Tongue (tissue), 3 donors: ENCODE measurements at places on chromosomes 6 and 20. TPM values are rescaled to one million over a fixed set of nuclear protein-coding genes. Genes with fewer than 3 reads are reported as not detected.

GRCh38 chr20:51275826-51276225 is 252.9 kb upstream of the KCNG1 start:
- DNase-seq, result no peak

DNA sequence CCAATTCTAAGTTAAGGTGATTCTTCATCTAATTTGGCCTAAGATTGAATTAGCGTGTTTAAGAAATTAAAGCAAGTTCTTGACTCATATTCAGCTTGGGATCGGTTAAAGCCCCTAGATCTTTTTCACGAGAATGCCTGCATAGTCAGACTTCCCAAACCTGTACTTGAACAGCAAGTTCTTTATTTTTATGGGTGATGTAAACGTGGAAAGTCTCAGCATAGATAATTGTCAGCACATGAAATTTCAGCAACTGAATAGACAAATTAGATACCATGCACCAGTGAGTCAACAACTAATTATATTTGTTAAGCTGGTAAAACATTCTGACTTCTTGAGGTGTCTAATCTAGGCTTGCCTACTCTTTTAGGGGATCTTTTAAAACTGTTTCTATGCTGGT is 183.1 kb upstream of the TNFAIP3 start:
- DNase-seq, result no peak

- DNase-seq, result no peak
These were observed 38.0 kb downstream of the COL12A1 start for GRCh38 chr6:75167851-75168250.

- DNase-seq, result no peak
These were observed 195.0 kb downstream of the CD83 start for GRCh38 chr6:14312587-14312986.

DNA sequence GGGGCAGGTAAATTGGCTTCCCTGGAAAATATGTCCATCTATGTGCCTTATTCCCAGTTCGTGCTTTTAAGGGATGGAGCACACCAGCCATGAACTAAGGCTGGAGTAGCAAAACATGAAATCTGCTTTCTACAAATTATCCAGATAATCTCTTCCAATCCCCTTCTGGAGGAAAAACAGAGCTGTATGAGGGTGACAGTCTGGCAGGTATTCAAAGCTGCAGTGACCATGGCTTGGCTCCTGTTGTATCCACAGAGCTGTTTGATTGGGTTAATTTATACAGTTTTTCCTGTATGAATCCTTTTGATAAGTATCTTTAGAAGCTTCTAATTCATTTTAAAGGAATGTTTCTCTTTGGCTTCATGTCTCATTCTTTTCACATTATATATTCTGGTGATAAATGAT is 144.4 kb downstream of the AIG1 start:
- DNase-seq, result no peak

GRCh38 chr20:4795394-4795793 is 73.7 kb downstream of the PRND start:
- DNase-seq, result no peak

- no peak for DNase-seq
These were observed 41.3 kb upstream of the HFE start for GRCh38 chr6:26045928-26046368.

GRCh38 chr6:90288404-90288803 is 8.2 kb downstream of the BACH2 start:
- DNase-seq, result no peak

DNA sequence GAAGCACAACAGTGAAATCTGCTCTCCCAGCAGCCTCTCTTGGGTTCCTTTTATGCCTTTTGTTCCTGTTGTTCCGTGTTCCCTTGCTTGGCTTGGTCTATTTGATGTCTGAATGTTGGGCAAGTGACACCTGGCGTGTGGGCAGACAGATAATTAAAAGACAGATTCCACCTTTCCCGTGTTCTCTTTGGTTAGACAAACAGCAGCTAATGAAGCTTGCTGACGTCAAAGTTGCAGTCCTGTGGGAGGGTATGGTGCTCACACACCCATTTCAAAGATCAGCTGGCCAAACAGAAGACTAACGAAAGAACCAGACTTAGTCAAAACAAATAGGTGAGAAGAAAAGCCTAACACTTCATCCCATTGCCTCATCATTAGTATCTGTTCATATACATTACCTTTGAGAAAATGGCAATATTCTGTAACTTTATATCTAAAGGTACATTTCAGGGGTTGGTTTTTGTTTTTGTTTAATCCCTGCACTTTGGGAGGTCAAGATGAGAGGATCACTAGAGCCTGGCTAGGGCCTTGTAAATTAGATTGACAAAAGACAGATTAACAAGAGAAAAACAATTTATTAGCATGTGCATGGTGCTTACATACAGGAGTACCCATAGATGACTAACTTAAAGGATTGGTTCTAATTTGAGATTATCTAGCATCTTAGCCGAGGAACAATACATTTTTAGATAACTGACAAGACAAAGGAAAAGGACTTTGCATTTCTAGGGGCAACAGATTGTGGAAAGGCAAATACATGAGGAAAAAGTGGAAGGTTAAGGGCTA is 48.9 kb upstream of the TNFRSF21 start:
- DNase-seq, result no peak

GRCh38 chr20:61053487-61053886 is 198.6 kb upstream of the CDH4 start:
- no peak for DNase-seq

DNA sequence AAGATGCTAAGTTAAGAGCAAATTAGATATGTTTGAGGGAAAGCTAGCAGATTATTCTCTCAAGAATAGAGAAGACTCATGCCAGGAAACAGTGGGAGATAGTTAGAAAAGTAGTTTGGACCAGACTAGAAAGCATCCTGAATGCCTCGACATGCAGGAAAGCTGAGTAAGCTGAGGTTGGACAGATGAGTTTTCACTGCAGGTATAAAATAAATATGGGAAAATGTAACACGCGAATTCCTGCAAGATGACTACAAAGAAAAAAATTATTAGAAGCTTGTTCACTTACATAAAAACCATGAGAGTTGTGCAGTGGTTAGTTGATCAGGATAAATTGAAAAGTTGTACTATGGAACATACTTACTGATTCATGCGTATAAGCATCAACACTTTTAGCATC is 484.2 kb upstream of the MANEA start:
- no peak for DNase-seq

DNA sequence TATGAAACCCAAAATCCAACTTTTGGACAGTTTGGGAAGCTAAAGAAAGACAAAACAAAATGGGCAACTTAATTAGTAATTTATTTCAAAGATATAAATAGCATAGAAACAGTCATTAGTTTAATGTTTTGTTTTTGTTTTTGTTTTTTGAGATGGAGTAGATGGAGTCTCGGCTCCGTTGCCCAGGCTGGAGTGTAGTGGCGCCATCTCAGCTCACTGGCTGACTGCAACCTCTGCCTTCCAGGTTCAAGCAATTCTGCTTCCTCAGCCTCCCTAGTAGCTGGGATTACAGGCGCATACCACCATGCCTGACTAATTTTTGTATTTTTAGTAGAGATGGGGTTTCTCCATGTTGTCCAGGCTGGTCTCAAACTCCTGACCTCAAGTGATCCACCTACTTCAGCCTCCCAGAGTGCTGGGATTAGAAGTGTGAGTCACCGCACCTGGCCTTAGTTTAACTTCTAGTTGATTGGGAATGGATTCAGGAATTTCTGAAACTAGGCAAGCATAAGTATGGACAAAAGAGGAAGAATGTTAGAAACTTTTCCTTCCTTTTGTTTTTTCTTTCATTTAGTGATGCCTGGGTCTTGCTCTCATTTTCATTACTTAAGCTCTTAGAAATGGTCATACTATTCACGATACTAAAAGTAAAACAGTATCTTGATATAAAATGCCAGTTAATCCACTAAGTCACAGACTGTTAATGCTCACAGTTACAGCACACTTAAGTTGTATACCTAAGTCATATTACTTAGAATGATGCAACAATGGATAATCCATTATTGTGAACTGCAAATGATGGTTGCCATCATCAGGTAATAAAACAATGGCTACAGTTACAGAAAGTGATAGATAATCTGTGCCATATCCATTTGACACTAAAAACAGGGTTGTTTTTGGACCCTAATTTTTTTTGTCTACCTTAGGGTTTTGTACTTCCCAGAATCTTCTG is 8.2 kb downstream of the SENP6 start:
- no peak for DNase-seq

RBPJL gene
- not detected for total RNA-seq

- no peak for DNase-seq
These were observed 254.6 kb upstream of the PRDM1 start for GRCh38 chr6:105831311-105832097.

GRCh38 chr20:38818113-38819065 is 12.9 kb downstream of the PPP1R16B start:
- no peak for DNase-seq

SLC22A3 gene
- total RNA-seq, result 41.6 TPM

GRCh38 chr6:143063631-143064030 is 2.9 kb downstream of the AIG1 start:
- DNase-seq, result no peak

CDSN gene
- not detected for total RNA-seq
